ENCODE measurements at places on chromosomes 12 and 14.

DNA sequence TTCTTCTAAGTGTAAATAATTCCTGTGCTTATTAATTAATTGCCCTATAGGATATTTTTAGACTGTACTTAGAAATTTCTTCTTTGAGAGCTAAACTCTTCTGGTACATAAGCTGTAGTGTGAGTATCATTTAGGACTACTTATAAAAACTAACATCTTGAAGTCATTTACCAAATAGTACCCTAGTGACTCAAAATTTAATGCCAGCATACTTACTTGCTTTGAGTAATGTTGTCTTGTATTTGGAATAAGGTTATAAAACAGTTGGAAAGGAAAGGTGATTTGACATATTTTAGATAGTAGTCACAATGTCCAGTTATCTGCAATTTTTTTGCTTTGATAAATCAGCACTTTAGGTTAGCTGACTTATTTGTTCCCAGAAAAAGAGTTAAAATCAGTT is 39.1 kb downstream of the SPATA7 start:
- no peak for DNase-seq

DNA sequence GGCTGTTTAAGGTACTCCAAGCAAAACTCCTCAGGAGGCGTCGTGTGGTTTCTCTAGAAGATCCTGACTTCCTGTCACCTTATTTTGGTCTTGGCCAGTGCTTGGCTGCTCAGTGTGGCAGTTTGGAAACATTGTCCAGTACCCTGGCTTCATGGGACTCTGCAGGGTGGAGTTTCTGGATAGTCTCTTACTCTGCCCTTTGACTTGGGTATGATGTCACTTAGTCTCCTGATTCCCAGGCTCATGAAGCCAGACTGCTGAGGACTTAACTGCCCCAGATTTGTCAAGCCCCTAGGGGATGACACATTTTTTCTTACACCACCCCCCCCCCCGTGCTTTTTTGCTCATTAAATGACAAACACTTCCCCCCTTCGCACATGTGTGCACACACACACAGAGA is 82.7 kb downstream of the ADCK1 start:
- DNase-seq: no peak

DNA sequence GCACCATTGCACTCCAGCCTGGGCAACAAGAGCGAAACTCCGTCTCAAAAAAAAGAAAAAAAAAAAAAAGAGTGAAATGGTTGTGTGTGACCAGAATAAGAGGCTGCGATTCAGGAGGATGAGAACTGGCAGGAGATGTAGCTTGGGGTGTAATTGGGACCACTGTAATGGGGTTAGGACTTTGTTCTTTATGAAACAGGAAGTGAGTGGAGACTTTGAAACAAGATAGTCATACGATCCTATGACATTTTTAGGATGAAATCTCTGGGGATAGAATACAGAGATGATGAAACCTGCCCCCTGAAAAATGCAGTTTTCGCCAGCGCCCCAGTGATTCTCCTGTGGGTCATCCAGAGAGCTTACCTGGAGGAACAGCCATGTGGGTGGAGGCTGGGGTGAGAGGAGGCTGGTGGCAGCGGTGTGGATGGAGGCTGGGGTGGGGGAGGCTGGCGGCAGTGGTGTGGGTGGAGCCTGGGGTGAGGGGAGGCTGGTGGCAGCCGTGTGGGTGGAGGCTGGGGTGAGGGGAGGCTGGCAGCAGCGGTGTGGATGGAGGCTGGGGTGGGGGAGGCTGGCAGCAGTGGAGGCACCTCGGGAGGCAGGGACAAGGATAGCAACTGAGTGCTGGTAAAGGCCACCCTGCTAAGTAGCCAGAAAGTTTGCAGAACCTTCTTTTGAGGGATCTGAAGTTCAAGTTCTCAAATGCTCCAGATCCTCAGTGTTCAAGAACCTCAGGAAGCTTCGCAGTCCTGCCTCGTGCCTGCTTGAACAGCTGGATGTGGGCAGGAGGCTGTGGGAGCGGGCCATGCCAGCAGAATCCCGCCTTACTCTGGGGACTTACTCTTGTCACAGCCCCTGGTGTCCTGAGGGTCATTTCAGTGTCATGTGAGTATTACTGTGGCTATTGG is 20.2 kb downstream of the FBXL14 start:
- DNase-seq: no peak

- peak; percentile 64 for DNase-seq
Measured at GRCh38 chr14:59305231-59305630, 116.8 kb downstream of the DAAM1 start.

GRCh38 chr14:91418387-91419043 is 895 bp upstream of the CCDC88C start:
- DNase-seq: no peak

- no peak for DNase-seq
Measured at GRCh38 chr14:83594874-83595273, 1935.1 kb upstream of the FLRT2 start.

- no peak for DNase-seq
Measured at GRCh38 chr14:74892745-74893144, 11.0 kb downstream of the DLST start.

- no peak for DNase-seq
Measured at GRCh38 chr14:24298892-24299254, 707 bp downstream of the DHRS1 start.

GRCh38 chr12:120972870-120973543 is 5.3 kb upstream of the HNF1A start:
- DNase-seq: no peak

- no peak for DNase-seq
Measured at GRCh38 chr12:92485351-92486348, 217.1 kb upstream of the PLEKHG7 start.

GRCh38 chr12:124774462-124775167 is 89.0 kb downstream of the SCARB1 start:
- peak; percentile 95 for DNase-seq

GRCh38 chr12:117294189-117294603 is 67.2 kb downstream of the NOS1 start:
- no peak for DNase-seq

- no peak for DNase-seq
Measured at GRCh38 chr12:120212301-120212700, 11.4 kb upstream of the RPLP0 start.

DNA sequence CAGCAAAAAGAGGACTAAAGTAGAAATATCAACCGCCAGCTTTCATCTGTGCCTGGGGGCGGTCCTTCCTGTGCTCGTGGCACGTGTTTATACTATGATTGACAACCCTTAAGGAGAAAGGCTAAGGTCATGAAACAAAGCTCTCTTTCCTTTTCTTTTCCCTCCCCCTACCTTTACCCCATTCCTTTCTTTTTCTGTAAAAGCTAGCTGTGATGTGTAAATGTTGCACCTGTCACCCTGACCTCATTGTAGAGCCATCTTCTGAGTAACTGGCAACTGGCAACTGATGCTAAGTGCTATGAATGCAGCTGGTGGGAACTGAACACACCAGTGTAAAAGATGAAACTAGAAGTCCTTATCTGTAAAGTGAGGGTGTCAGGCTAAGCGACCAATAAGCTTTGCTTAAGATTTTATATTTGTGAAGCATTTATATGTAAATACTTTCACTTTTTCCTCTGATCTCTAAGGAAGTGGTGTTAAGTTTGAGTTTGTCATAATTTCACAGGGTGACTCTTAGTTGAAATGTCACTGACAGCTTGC is 102.8 kb upstream of the BCAT1 start:
- DNase-seq: no peak

- no peak for DNase-seq
Measured at GRCh38 chr12:4918950-4919660, 9.4 kb downstream of the KCNA1 start.

GRCh38 chr12:110084314-110085015 is 36.1 kb upstream of the C12orf76 start:
- no peak for DNase-seq

GRCh38 chr12:132513070-132513398 is 23.1 kb downstream of the FBRSL1 start:
- DNase-seq: peak; percentile 32

- DNase-seq: no peak
Measured at GRCh38 chr12:79388011-79388410, 302.8 kb downstream of the PAWR start.

DNA sequence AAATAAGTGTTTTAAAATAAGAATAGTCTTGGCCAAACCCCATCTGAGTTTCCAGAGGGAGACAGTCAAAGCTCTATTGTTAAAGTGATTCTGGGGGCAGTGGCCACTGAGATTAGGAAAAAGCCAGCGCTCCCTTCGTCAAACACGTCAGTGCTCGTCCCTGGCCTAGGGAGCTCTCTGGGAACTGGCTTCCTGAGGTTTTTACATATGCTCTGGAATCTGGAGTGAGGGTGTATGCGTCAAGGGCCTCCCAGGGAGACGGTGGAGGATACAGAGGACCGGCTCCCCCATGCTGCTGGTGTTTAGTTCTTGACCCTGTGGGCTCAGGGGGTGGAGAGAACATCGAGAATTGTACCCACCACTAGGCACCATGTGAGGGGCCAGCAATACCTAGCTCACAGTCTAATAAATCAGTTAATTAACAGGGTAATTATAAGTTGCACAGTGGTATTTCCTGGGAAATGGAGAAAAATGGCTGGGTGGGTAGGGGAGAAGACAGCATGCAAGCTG is 87.0 kb downstream of the SLC25A47 start:
- DNase-seq: no peak

DNA sequence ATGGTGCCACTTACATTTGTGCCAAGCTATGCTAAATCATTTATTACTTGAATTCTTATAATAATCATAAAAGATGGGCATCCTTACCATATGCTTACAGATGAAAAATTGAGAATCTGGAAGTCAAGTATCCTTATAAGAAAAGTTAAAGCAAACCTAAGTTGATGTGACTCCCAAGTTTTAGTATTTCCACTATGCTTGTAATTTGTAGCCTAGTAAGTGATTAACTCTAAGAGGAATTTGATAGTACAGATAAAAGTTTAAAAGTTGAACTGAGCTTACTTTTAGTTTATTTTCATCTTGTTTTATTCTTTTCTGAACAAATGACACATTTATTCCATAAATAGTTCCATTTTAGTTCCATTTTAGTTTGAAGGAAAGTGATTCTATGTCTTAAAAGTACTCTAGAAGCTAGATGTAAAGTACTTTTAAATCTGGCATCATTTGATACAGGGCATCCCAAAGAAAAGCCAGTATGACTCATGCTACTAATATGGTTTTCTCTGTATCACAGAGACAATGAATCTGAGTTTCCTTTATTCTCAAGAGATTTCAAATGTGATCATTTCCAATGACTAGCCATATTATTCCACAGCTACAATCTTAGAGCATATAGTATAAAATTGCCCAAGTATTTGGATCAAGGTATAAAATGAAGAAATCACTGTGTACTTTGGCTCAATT is 596.0 kb downstream of the SLC16A7 start:
- DNase-seq: no peak

DNA sequence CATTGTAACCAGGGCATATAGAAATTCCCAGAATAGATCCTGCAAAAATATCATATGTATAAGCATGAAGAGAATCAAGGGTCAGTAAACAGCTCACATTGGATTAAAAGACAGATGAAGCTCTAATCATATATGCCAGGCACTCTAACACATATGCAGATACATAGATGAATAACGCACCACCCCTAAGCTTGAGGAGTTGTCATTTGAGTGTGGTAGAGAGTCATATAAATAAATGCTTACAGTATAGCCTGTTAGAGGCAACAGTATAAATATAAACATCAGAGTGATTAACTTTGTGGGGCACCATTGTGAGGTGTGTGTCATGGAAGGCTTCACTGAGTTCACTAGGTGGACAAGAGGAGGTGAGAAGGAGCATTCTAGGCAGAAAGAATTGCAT is 346.7 kb upstream of the PRICKLE1 start:
- no peak for DNase-seq

GRCh38 chr12:125568306-125568705 is 503.1 kb downstream of the AACS start:
- no peak for DNase-seq

DNA sequence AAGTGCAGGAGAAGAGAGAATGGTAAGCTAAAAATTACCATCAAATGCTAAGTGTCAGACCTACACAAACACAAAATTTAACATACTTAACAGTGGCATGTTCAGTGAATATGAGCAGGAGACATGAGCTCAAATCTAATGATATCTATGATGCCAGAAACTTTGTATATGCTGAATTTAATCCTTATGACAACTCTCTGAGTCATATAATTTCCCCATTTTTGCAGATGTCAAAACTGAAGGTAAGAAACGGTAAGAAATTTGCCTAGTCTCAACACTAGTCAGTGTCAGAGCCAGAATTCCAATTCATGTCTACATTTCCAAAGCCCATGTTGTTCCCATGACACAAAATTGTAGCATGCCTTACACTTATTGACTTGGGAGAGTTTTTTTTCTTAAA is 375.8 kb downstream of the APAF1 start:
- DNase-seq: no peak

DNA sequence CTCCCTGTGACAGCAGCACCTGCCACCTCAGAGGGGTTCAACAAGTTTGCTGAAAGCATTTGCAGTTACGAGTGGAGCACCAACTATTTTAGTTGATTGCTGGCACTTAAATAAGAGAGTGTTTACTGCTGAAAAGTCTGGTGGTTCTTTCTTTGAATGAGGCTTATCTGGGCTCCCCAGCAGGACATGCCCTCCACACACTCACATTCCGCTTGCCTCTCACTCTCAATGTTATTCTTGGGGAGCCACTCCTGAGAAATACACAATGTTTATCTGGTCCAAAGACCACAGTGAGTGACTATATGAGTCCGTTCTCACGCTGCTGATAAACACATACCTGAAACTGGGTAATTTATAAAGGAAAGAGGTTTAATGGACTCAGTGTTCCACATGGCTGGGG is 31.9 kb downstream of the NT5DC3 start:
- no peak for DNase-seq
